Upper lobe of left lung (tissue), 6 donors: ENCODE measurements at places on chromosomes 2 and 18.

- no peak for DNase-seq
- no peak overlapping the region for H3K4me3 ChIP-seq
- no peaks in the 10 kb centered on the region for H3K27me3 ChIP-seq
- H3K27ac ChIP-seq, result no peak overlapping the region
- no peaks in the 10 kb centered on the region for H3K4me1 ChIP-seq
- no peaks in the 10 kb centered on the region for H3K36me3 ChIP-seq
Observed at GRCh38 chr18:10748641-10749040, 222.8 kb downstream of the NAPG start.

DNA sequence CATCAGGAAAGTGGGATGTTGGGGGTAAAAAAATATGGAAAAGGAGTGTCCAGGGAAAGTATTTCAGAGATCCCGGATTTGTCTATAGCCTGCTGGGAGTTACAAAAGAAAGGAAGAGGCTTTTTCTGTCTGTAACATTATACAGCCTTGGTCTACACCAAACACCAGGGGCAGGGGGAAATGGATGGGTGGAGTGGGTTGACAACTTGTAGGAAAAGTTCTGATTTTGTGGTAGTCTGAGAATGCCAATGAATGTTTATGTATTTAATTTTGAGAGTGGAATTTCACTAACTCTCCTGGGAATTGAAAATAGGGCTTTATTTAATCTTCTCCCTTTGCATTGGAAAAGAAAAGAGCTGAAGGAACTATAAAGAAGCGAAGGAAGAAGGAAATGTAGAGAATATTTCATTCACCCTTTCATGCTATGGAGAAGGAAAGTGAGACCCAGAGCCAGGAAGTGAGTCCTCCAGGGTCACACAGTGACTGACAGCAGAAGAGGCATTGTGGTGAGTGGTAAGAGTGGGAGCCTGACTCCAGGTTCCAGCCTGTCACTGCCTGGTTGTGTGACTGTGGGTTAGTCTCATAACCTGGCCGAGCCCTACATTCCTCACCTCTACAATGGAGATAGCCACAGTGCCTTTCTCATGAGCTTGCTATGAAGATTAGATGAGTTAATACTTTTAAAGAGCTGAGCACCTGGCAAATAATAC, 346.3 kb upstream of the TNP1 start:
- no peaks in the 10 kb centered on the region for H3K27me3 ChIP-seq
- no peaks in the 10 kb centered on the region for H3K36me3 ChIP-seq
- DNase-seq, result no peak
- H3K4me1 ChIP-seq, result no peaks in the 10 kb centered on the region
- no peak overlapping the region for H3K4me3 ChIP-seq
- no peak overlapping the region for H3K27ac ChIP-seq

GRCh38 chr18:5296706-5297320, 1.3 kb upstream of the ZBTB14 start:
- no peaks in the 10 kb centered on the region for H3K27me3 ChIP-seq
- peaks cover 14% of the 10 kb centered on the region for H3K4me1 ChIP-seq
- DNase-seq, result peak; percentile 91
- H3K4me3 ChIP-seq, result peak overlapping the region; percentile 89
- H3K36me3 ChIP-seq, result peaks cover under 1% of the 10 kb centered on the region

DNA sequence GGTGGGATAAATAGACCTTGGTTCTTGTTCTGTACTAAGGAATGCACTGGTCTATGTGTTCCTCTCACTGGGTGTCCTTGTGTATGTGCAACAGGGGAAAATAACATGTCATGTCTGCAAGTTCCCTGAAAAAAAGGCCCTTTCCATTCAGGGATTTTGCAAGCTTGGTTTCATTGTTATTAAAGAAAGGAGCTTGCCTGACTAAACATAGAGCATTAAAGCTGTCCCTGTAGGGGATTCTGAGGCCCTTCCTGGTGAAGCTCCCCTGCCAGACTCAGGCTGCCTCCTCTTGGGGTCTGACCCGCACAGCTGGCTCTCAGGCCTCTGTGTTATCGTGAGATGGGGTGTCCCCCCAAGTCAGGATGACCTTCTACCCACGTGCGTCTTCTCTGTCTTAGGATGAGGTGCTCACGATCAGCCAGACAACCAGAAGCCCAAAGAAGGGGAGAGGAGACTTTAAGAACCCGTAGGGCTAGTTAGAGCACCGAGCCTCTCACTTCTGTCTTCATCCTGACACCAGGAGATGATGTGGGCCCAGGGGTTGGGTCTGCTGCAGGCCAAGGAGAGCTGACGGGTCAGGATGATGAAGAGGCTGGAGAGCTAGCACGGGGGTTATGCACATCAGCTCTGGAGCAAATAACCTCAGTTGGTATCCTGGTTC, 21.2 kb downstream of the CAPG start:
- DNase-seq, result no peak
- H3K27me3 ChIP-seq, result no peaks in the 10 kb centered on the region
- H3K4me1 ChIP-seq, result no peaks in the 10 kb centered on the region
- H3K27ac ChIP-seq, result no peak overlapping the region
- H3K36me3 ChIP-seq, result peaks cover 41% of the 10 kb centered on the region

GRCh38 chr2:24225499-24226242, 50.8 kb downstream of the FAM228A start:
- H3K4me3 ChIP-seq, result no peak overlapping the region
- no peaks in the 10 kb centered on the region for H3K27me3 ChIP-seq
- peaks cover 24% of the 10 kb centered on the region for H3K36me3 ChIP-seq
- no peak for DNase-seq
- H3K27ac ChIP-seq, result no peak overlapping the region

- no peaks in the 10 kb centered on the region for H3K27me3 ChIP-seq
- H3K4me3 ChIP-seq, result peak overlapping the region; percentile 86
- no peak for DNase-seq
- H3K36me3 ChIP-seq, result no peaks in the 10 kb centered on the region
- peaks cover 12% of the 10 kb centered on the region for H3K4me1 ChIP-seq
- peak overlapping the region; percentile 98 for H3K27ac ChIP-seq
Observed at GRCh38 chr2:27211241-27211942, 449 bp upstream of the ATRAID start.

DNA sequence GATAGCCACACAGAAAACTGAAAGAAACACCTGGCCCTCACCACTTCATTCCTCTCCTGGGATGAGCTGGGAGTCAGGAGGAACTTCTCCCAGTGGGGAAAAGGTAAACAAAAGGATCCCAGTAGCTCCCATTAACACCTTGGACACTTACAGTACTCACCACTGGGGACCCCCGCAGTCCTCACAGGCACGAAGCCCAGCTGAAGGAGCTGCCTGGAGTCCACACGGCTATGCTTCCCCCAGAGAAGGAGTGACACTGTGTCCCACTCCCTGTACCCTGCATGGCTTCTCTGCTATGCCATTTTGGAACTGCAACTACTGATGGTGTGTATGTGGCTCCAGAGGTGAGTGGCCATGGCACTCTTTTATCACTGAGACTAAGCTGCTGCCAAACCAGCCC, 1565.1 kb downstream of the LRP1B start:
- no peaks in the 10 kb centered on the region for H3K27me3 ChIP-seq
- H3K4me3 ChIP-seq, result no peak overlapping the region
- H3K27ac ChIP-seq, result no peak overlapping the region
- H3K4me1 ChIP-seq, result no peaks in the 10 kb centered on the region

DNA sequence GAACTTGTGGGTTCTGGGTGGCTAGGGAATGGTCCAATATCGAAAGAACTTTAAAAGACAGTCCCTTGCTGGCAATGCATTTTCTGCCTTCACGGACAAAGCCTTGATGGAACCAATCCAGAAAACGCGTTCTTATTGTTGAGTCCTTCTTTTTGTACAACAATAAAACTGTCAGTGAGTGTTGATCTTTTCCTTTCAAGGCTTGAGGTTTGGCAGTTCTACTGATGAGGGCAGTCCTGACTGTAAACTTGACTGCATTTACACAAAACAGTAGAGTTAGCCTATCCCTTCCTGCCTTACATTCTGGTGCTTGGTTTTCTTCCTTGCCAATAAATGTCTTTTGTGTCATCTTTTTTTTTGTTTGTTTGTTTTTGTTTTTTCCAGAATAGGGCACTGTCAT, 2.5 kb upstream of the UGT1A7 start:
- no peak for DNase-seq
- H3K36me3 ChIP-seq, result no peaks in the 10 kb centered on the region
- no peak overlapping the region for H3K4me3 ChIP-seq
- H3K4me1 ChIP-seq, result no peaks in the 10 kb centered on the region

GRCh38 chr18:58861353-58861752, 3.3 kb upstream of the ZNF532 start:
- no peak overlapping the region for H3K27ac ChIP-seq
- peaks cover 41% of the 10 kb centered on the region for H3K4me1 ChIP-seq
- H3K4me3 ChIP-seq, result no peak overlapping the region
- no peaks in the 10 kb centered on the region for H3K27me3 ChIP-seq
- H3K36me3 ChIP-seq, result no peaks in the 10 kb centered on the region

DNA sequence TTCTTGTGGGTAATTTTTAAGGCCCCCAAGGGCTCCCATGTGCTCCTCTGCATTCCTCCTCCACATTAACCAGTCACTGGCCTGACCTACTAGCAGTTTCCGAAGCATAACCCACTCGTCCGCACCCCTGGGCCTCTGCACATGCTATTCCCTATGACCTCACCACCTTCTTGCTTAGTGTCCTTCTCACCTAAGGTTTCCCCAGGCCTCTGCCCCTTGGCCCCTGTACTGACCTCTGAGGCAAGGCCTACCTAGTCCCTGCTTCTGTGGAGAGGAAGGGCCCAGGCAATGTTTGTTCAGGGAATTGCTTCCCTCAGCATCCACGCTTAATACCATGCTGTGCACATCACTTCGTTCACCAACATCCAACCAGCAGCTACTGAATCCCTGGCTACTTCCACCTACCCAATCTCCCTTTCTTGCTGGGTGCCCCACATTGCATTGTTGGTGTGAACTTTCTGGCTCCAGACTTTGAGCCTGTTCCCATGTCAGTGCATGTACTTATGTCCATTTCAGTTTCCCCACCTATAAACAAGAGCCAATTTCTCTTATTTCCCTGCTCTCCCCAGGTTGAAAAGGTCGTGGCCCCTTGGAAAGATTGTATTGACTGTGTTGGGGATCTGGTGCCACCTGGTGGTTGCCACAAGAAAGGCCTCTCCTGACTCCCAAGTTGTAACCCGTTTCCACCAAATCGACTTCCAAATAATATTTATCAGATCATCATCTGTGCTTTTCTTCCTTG, 19.2 kb upstream of the TMEM177 start:
- H3K4me3 ChIP-seq, result no peak overlapping the region
- H3K27ac ChIP-seq, result no peak overlapping the region
- H3K27me3 ChIP-seq, result no peaks in the 10 kb centered on the region
- no peaks in the 10 kb centered on the region for H3K4me1 ChIP-seq
- DNase-seq, result no peak

GRCh38 chr2:29245742-29246382, 130.6 kb downstream of the CLIP4 start:
- no peaks in the 10 kb centered on the region for H3K4me1 ChIP-seq
- no peaks in the 10 kb centered on the region for H3K27me3 ChIP-seq
- H3K4me3 ChIP-seq, result no peak overlapping the region
- H3K27ac ChIP-seq, result no peak overlapping the region
- no peak for DNase-seq
- no peaks in the 10 kb centered on the region for H3K36me3 ChIP-seq

GRCh38 chr18:46310258-46310657, 206.1 kb downstream of the HAUS1 start:
- H3K27me3 ChIP-seq, result no peaks in the 10 kb centered on the region
- no peak overlapping the region for H3K27ac ChIP-seq
- no peak for DNase-seq
- no peaks in the 10 kb centered on the region for H3K36me3 ChIP-seq
